Midbrain (tissue), 1 donor: ENCODE measurements at places on chromosomes 5 and 9.

DNA sequence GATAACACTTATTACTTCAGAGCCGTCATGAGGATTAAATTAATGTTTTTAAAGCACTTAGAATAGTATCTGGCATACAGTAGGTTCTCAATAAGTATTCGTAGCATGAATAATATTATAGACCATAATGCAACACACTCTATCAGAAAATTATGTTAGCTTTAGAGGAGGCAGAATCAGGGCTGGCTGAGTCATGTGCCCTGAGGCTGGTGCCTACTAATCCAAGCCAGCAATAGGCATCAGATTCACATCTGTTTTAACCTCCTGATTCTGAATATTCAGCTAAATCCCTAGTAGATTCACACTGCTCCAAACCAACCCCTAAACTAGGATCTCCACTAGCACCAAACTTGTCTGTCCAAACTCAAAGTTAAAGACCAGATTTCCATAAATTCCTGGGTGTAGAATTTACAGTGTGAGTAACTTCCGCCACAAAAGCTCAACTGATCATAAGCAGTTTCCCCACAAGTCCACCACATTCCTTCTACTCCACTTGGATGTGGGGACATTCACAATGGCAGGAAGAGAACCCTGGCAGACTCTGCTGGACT is 170.0 kb upstream of the DAPK1 start:
- no peak for DNase-seq

GRCh38 chr5:172107571-172107970 is 80.5 kb downstream of the STK10 start:
- DNase-seq, result no peak

GRCh38 chr5:38473008-38473407 is 83.4 kb downstream of the LIFR start:
- no peak for DNase-seq

DNA sequence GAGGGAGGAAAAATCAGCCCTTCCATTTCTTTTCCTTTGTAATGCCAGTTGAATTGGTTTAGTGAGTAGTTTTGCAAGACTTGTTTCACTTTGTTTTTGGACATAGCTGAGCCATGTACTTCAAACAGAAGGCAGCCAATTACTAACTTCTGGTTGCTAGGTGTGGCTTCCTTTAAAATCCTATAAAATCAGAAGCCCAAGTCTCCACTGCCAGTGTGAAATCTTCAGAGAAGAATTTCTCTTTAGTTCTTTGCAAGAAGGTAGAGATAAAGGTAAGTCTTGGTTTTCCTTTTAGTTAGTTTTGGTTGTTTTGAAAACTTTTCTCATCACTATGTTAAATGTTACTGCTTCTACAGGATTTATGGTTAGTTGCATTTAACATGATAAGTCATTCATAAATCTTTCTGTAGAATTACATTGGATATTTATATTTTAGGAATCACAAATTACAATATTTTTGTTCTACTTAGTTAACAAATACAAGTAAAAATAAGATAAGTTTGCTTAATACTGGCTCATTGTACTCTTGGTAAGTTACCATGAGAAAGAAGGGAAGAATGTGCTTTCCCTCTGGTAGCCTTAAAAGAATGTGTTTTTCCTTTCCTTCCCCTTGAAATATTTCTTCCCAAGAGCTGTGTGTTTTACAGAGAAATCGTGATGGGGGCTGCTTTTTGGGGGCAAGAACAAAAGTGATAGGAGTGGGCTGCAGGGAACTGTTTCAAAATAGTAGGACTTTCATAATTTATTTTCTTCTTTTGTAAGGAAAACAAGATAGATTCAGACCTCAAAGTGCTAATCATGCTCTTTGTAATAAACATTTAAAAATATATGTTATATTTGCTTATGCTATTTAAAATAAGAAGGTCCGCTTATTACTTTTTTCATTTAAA is at the start of gene ANXA1:
TSS of gene ANXA1 (plus strand) at position 213 of the 890 bp plus-strand sequence. CDS start 6,671 bp downstream, outside the sequence.
- no peak for DNase-seq

DNA sequence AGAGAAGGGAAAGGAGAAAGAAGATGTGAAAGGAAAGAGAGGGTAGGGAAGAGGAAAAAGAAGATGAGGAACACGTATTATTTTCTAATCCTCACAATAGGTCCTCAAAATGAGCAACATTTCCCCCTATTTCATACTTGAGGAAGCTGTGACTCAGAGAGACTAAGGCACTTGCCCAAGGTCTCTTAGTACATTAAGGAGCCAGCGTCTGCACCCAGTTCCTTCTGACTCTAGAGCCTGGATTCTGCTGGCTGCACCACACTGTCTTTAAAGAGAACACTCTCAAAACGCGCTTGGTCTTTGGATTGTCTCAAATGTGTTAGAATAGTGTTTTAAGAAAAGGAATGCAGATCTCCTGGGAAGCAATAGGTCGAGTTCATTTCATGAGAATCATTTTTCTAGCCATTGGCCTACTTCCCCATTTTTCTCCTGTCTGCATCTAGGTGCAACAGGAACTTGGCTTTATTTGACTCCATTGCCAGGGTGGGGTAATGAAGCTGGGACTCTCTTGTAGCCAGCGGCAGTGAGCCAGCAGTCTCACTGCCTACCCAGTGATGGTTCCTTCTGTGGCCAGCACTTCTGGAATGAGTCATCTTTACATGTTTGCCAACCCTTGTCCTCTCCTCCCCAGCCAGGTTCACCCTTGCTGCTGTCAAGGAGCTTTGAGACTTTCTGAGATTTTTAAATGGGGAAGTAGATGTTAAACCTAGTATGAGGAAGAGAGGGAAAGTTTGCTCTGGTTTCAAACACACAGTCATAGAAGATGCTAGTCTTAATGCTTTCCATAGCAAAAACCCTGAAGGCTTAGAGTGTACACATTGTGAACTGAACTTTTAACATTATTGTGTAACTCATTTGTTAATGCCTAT is 82.7 kb downstream of the DOCK8 start:
- peak; percentile 32 for DNase-seq

- DNase-seq, result no peak
Observed at GRCh38 chr5:170484847-170485615, 18.8 kb upstream of the KCNIP1 start.

- no peak for DNase-seq
Observed at GRCh38 chr5:87210743-87211142, 56.9 kb upstream of the RASA1 start.

- no peak for DNase-seq
Observed at GRCh38 chr5:133426264-133426663, 186.1 kb downstream of the FSTL4 start.

- no peak for DNase-seq
Observed at GRCh38 chr5:175285261-175285660, 158.7 kb downstream of the DRD1 start.

- DNase-seq, result no peak
Observed at GRCh38 chr5:68381909-68382308, 166.4 kb downstream of the PIK3R1 start.

- no peak for DNase-seq
Observed at GRCh38 chr5:176650354-176650884, 3.1 kb downstream of the TSPAN17 start.

GRCh38 chr5:16304846-16305245 is 125.3 kb upstream of the MARCHF11 start:
- no peak for DNase-seq

DNA sequence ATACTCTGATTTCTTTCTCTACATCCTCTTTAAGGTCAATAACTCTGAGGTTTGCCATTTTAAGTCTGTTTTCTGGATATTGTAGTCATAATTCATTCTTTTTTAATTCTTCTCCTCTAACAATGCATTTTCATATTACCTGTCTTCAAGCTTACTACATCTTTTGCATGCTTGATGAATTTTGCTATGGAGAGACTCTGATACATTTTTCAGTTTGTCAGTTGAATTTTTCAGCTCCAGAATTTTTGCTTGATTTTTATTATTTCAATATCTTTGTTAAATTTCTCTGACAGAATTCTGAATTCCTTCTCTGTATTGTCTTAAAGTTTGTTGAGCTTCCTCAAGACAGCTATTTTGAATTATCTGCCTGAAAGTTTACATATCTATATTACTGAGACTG is 159.8 kb upstream of the ST8SIA4 start:
- no peak for DNase-seq

DNA sequence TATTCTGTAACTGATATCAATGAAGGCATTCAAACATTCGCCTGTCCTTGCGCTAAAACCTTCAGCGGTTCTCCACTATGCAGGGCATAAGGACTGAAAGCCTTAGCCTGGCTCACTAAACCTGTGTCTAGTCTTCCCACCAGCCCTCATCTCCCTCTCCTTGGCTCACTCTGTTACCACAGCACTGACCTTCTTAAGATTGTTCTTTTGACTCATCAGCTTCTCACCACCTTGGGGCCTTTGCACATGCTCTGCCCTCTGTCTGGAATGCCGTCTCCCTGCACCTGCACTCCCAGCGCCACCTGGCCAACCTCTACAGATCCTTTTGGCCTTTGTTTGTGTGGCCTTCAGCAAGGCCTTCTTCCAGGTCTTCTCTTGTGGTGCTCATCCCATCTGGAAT is 131.8 kb upstream of the IER5L start:
- DNase-seq, result no peak

- no peak for DNase-seq
Observed at GRCh38 chr9:121085661-121086060, 10.9 kb downstream of the CNTRL start.

- no peak for DNase-seq
Observed at GRCh38 chr5:66224773-66225553, 80.9 kb downstream of the SREK1 start.

DNA sequence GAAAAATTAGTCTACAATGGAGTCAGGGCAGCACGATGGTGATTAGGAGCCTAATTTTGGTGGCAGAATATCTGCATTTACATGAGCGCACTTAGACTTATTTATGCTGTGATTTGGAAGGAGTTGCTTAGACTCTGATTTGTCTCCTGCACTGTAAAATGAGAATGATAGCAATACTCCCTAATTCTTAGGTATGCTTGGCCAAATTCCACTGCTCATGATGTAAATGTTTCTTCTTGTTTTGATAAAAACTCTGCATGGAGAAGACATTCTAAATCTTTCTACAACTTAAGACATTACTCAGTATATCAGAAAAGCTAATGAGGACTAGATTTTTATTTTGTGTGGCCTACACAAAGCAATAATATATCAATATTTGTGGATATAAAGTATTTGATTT is 205.4 kb downstream of the CDH18 start:
- no peak for DNase-seq

DNA sequence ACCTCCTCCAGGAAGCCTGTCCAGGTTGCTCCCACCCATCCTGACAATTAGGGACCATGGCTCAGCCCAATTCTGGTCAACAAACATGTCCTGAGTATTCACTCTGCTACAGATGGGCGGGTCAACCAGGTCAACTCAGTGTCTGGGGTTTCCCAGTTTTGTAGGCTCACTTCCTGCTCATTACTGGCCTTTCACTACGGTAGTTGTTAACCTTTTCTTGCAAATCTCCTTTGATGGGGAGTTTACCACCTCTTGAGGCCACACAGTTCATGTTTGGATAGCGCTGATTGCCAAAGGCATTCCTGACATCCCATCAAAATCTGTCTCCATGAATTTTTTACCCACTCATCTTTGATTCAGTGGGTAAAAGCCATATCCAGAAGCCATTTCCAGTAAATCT is 13.8 kb downstream of the TMEM8B start:
- DNase-seq, result no peak

GRCh38 chr5:71862507-71863060 is 143.5 kb downstream of the CARTPT start:
- no peak for DNase-seq

- DNase-seq, result no peak
Observed at GRCh38 chr5:98975682-98976407, 47.0 kb upstream of the CHD1 start.

DNA sequence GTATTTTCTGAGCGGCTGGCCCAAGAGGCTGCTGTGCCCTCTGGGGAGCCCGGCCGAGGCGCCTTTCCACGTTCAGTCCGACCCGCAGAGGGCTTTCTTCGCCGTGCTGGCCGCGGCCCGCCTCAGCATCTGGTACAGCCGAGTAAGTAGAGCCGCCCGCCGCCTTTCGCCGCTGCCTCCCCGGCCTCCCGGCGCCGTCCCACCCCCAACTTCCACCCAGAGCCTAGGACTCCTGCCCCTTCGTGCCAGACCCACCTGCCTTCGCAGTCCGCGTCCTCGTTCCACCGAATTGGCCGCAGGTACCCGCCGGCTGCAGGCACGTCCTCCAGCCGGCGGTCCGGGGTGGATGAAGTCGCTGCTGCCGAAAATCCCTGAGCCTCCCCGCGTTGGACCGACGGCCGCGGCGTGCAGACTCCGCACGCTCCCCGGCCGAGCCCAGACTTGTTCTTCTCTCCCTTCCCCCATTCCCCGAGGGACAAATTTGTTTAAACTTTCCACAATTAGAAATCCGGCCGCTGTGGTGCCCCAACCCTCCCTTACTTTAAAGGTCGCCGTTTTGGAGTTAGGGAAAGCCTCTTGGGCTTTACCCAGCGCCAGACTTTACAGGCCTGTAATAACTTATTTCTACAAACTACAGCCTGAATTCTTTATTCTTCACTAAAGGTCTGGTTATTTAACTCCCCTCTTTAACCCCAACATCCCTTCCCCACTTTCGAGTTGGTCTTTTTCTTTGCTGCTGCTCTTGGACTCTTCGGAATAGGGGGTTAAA is 589 bp downstream of the RIC1 start:
- DNase-seq, result peak; percentile 39

GRCh38 chr5:35214051-35214450 is 16.2 kb downstream of the PRLR start:
- no peak for DNase-seq

- DNase-seq, result no peak
Observed at GRCh38 chr9:38706493-38706892, 13.4 kb downstream of the FAM240B start.

DNA sequence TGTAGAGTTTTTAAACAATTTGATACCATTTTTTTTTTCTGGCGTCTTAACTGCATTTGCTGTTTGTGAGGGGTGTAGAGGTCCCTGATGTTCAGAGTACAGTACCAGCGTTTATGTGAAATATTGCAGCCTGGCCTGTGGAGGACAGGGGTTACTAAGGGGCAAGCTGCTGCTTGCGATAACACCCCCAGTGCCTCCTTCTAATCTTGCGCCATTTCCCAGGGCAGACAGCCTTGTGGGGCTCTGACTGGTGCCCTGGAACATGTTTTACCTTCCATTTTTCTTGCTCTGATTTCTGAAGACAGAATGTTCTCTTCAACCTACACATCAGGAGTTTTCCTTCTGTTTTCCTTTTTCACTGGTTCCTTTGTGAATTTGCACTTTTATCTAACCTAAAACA is 142.9 kb downstream of the DOCK8 start:
- DNase-seq, result no peak

GRCh38 chr5:62326302-62326701 is 20.3 kb downstream of the KIF2A start:
- no peak for DNase-seq

DNA sequence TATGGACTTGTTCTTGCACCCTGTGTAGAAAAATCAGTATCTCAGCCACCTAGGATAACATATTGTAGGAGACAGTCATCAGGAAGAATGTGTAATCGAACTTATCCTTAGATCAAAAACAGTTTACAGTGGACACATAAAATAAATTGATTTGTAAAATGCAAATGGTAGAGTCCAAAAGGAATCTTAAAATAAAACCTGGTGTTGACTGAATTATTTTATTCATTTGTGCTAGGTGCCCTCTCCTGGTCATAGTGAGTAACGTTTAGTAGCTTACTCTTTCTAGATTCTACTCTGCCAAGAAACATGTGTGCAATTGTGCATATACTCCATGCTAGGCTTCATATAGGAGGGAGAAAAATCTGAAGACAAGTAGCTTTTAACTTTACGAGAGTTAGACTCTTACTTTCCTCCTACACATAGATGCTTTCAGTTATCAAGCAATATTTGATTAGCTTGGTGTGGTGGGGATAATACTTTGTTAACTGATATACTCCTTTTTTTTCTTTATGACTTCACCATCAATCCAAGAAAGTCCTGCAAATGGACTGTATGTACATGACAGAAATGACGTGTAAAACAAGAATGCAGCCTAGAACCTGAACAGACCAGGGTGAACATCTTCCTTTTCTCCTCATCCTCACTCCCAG is 23.7 kb upstream of the LOX start:
- peak; percentile 25 for DNase-seq
